ENCODE measurements at places on chromosomes 3 and 15.

DNA sequence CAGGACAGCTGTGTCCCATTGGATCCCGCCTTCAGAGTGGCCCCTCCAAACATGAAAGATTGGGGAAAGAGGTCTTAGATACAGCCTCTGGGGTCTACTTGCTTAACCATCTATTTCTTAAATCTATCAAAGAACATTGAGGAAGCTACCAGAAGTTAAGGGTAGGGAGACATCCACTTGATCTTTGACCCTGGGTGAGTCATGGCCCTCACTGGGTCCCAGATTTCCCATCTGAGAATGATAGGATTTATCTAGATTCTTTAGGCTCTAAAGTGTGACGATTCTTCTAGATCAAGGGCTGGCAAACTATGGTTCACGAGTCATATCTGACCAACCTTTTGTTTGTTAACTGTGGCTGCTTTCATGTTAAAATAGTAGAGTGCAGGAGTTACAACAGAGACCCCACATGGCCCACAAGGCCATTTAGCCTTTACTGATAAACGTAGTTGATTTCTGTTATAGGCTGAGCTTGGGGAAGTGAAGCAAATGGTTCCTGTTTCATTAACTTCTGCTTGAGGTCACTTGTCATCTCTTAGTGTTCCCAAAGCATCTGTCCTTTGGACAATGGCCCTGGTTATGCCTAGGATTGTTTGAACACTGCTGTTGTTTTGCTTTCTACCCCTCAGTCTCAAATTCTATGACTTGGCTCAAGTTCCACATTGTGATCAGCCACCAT lies 8.0 kb downstream of the MUC13 start:
- peak; percentile 11 for DNase-seq

GRCh38 chr15:71691458-71692417 lies 118.6 kb upstream of the NR2E3 start:
- DNase-seq: peak; percentile 89

DNA sequence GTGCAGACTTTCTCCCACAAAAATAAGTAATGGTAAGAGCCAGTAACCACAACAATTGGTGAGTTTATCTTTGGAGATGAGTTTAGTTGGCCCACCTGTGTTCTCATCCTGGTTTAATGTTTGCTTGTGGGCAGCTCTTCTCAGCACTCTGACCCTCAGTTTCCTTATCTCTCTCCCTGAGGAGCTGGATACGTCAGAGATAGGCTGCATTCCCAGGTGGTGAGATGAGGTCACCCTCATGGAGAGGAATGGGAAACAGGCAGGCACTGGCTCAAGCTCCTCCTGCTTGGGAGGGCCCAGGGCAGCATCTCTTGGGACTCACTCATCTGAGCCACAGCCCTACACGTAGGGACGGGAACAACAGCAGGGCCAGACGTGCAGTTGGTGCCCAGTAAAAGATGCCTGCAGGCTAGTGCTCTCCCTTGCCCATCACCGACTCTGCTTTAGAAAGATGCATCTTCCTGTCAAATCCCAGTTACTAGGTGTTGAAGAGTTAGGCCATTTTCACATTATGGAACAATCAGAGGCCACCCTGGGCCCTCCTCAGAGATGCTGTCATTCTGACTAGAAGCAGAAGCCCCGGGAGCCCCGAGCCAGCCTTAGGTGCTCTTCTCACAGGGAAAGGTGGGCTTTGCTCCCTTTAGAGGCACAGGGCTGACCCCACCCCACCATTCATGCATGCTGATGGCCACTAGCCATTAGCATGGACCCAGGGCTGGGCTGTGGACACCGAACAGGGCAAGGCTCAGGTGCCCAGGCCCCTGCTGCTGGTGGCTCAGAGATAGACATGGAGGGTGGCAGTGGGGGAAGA lies 59.7 kb downstream of the GRIP2 start:
- peak; percentile 66 for DNase-seq

DNA sequence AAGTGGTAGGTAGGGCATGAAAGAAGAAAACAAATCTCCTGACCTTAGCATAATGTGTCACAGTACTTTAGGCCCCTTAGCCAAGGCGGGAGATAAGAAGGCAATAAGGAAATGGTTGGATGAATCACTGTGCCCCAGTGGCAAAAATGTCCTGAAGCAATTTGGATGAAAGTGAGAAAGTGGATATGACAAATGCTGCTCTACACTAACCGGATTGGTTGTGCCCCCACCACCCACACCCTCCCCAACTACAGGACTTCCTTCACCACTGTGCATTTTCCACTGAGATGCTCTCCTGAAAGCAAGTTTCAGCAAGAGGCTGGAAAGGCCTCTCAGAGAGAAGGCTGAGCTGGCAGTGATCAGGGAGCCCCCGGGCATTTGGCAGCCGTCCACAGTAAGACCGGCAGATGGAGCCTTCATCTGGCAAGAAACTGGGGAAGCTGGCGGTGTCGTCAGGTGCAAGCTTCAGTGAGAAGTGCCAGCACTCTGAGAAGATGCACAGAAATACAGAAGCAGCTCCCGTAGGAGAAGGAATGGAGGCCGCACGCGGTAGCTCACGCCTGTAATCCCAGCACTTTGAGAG lies 63.8 kb downstream of the ATP1B3 start:
- peak; percentile 63 for DNase-seq

DNA sequence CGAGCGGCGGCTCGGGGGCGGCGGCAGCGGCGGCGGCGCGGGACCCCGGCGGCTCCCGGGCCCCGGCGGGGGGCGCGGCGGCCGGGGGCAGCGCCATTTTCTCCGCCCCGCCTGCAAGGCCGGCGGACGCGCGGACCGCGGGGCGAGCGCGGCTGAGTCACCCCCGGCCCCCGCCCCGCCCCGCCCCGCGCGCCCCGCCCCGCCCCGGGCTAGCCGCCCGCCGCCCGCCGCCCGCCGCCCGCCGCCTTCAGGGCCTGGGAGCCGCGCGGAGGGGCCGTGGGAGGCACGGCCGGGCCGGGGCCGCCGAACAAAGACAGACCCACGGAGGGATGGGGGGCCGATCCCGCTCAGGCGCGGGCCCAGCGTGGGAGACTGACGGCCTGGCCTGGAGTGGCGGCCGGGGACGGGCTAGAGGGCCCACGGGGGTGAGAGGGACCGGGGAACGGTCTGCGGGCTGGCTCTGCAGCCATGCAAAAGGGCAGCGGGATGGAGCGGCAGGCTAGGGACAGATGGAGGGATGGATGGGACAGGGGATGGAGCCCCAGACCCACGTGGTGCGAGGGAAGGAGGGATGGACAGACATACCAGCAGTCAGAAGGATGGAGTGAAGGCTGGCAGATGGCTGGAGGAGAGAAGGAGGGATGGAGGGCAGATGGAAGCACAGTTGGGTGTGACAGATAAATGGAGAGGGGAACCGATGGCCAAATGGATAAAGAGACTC lies at the start of gene EIF4E3:
EIF4E3 (minus strand) TSS at position 132 of the 721 bp plus-strand sequence; CDS start at position 97, 35 bp downstream.
- no peak for DNase-seq
